NCI-H2081 (cell line): ENCODE measurements at places on chromosomes 16 and 17.

GRCh38 chr17:82871056-82871775 lies 31.4 kb upstream of the ZNF750 start:
- DNase-seq, result no peak

DNA sequence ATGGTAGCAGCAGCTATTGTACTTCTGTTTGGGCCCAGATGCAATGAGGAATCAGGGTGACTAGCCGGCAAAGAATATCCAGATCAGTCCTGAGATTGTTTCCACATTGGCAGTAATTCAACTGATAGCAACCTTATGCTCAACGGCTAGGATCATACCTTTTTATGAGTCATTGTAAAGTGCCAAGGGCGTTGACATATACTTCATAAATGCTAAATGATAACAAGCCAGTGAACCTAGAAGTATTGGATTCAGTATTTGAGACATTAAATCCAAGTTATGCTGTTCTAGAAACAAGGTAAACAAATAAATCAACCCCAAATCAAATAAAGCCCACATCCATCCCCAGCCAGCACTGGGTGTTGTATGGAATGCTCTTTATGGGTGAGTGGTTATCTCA lies 207.1 kb upstream of the ZFHX3 start:
- no peak for DNase-seq

DNA sequence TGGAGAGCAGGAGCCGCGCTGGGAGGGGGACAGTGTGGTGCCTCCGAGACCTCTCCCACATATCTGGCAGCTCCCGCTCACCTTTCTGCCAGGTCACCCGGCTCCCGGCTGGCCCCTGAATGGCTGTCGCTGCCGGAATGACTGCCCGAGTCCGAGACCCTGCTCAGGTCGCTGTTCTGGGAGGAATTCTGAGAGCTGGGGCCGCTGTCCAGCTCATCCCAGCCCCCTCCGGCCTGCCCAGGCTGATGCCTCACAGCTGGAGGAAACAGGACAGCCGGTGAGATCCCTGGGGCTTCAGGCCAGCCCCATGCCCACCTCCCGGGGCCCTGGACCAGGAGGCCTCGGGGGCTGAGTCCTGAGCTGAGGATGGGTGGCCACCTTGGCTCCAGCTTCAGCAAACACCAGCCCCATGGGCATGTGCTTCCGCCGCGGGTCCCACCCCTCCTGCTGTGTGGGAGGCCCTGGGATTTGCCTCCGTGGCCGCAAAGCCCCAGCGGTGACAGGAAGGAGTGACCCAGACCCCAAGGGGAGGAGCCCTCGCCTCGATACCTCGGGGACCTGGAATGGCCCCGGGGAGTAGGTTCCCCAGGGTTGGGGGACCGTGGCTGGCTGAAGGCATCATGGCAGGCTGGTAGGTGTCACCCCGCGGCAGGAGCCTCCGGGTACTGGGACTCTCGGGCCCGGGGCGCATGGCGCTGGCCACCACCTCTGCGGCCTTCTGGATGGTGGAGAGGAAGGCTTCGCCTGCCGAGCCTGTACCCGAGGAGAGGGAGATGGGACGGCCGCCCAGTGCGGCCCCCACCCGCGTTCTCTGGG lies 6.9 kb downstream of the TEPSIN start:
- DNase-seq, result no peak

- no peak for DNase-seq
Observed at GRCh38 chr16:84052071-84052622, 9.6 kb upstream of the SLC38A8 start.

- DNase-seq, result no peak
Observed at GRCh38 chr17:75498726-75499213, 16.6 kb downstream of the CASKIN2 start.
